Left renal pelvis (tissue), 4 donors: ENCODE measurements at places on chromosomes 12 and 14. TPM values are rescaled to one million over a fixed set of nuclear protein-coding genes. Genes with fewer than 3 reads are reported as not detected.

Gene C12orf54
- polyA plus RNA-seq: 0.53 TPM

DNA sequence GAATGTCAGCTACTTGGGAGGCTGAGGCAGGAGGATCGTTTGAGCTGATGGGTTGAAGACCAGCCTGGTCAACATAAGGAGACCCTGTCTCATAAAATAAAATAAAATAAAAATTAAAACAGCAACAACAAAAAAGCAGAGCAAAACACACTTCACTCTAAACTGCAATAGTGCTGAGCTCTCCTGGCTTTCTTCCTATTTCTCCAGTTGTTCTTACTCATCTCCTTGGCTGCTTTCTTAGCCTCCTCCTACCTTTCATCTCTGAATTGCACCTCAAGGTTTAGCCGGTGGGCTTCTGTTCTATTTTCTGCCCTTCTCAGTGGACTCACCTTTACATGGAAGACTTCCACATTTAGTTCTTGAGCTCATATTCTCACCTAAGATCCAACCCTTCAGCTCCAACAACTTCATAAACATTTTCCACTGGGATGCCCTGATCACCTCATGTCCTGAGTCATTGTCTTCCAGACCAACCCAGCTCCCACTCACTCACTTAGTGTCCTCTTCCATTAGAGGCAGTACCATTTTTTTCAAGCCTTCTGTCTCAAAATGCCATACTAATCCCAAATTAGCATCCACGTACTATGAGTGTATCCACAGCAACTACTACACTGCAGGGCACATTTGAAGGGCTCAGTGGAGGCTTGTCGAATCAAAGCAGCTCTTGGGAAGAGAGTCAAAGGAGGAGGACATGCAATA is 41.2 kb upstream of the TMED10 start:
- DNase-seq: no peak

DNA sequence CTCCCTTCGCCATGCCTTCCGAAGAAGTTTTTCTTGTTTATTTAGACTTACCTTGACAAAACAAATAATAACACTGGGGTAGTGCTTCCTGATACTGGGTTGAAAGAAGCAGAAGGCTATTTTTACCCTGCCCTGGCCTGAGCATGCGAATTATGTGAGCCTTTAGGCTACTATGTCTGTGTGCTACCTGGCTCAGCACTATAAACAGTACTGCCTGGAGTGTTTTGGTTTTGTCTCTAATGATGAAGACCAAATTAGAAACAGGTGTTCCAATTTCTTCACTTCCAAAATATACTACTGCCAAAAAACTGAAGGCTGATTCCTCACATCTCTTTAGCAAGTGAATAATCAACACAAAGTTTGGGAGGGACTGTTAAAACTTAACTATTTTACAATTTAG is 7.6 kb upstream of the OVCH1 start:
- no peak for DNase-seq

GRCh38 chr12:101570047-101570446 is 24.7 kb upstream of the MYBPC1 start:
- peak; percentile 8 for DNase-seq

- no peak for DNase-seq
These were observed 304.3 kb upstream of the PRICKLE1 start for GRCh38 chr12:42893803-42894202.

- DNase-seq: no peak
These were observed 33.8 kb upstream of the GPR68 start for GRCh38 chr14:91278383-91278715.

GRCh38 chr14:61652526-61653262 is 42.6 kb upstream of the HIF1A start:
- no peak for DNase-seq

DNA sequence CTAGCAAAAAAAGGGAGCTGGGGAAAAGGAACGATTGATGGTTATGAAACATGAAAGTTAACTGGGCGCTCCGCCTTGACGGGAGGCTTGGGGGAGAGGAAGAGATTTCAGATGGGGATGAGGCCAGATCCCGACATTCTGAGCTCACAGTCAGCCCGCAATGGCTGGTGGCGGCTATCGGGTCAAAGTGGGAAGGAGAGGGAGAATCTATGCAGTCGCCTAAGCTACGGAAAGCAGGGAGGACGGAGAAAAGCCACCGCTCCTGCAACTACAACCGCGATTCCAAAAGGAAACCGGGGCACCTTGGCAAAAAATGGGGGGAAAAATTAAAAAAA is 502 bp downstream of the MPHOSPH9 start:
- no peak for DNase-seq

Gene MYBPC1
- not detected for polyA plus RNA-seq

Gene MANSC1
- polyA plus RNA-seq: 39.5 TPM

Gene PIWIL1
- 0.37 TPM for polyA plus RNA-seq

DNA sequence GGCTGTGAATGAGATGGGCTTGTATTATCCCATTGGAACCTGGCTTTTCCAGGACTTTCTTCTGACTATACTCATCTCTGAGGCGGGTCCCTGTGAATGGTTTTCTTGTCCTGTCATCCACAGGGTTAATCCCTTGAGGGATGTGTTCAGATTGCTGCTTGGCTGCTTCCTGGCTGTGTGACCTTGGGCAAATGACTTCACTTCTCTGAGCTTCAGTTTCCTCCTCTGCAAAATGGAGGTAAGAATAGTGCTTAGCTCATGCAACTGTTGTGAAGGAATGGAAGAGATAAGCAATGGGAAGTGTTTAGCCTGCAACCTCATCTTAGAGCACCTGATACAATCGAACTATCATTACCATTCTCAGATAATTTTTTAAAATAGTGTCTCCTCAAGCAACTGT is 32.1 kb upstream of the PPP1CC start:
- no peak for DNase-seq

- DNase-seq: no peak
These were observed 5.4 kb downstream of the FOXJ2 start for GRCh38 chr12:8037947-8038346.

DNA sequence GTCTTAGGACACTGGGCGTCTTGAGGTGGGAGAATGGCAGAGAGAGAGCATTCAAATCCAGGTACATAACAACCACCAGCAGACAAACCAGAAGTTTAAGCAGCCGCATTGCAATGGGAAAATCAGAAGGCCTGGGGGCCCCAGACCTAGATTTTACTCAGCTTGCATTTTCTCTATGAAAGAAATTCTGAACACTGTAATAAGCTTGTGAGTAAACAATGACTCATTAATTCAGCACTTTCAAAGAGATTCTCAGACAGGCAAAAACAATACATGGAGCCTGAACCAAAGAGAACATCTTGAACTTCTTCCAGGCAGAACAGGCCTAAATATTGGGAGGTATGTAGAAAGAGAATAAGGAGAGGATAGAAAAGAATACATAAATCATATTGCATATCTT is 69.8 kb upstream of the IFNG-AS1 start:
- no peak for DNase-seq

DNA sequence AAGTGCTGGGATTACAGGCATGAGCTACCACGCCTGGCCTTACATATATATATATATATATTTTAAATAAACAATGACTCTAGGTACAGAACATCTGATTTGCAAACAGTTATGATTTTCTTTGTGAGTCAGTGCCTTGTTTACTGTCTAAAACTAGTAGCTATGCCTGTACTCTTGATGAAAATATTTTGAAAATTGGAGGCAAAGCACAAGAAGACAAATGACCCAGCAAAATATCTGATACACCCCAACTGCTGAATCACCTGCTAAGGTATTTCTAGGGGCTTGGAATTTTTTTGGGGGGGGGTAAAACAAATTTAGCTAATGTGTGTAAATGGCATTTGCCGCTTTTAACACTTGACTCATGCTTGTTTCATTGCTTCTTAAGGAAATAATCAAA is 69.3 kb downstream of the SYT10 start:
- DNase-seq: no peak

GRCh38 chr12:3990501-3991280 is 117.5 kb upstream of the PARP11 start:
- DNase-seq: no peak

- DNase-seq: no peak
These were observed 299.6 kb downstream of the DPF3 start for GRCh38 chr14:72594099-72594901.

Gene KRT74
- polyA plus RNA-seq: not detected

GRCh38 chr14:69363055-69363454 is 35.0 kb downstream of the ERH start:
- DNase-seq: no peak

DNA sequence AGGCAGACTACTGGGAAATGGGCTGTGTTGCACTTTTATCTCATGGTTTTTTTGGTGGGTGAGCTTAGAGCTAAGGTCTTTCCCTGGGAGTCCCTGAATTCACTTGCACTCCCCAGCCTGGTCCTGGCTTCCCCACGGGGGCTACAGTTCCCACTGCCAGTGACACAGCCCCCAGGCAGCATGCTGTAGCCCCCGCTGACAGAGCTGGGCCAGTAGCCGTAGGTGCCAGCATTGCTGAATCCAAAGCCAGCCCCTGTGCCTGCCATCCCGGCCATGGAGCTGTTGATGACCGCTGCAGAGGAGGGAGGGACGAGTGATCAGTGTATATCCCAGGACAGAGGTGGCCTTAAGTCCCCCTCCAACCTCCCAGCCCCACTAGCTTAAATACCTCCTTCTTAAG is 6.9 kb upstream of the KRT72 start:
- DNase-seq: no peak

GRCh38 chr14:71773898-71774481 is 158.2 kb upstream of the RGS6 start:
- no peak for DNase-seq

Gene XRCC3
- 12.6 TPM for polyA plus RNA-seq

GRCh38 chr12:12228402-12228801 is 38.4 kb downstream of the LRP6 start:
- no peak for DNase-seq

GRCh38 chr14:77067632-77068516 is 30.2 kb upstream of the CIPC start:
- DNase-seq: no peak

DNA sequence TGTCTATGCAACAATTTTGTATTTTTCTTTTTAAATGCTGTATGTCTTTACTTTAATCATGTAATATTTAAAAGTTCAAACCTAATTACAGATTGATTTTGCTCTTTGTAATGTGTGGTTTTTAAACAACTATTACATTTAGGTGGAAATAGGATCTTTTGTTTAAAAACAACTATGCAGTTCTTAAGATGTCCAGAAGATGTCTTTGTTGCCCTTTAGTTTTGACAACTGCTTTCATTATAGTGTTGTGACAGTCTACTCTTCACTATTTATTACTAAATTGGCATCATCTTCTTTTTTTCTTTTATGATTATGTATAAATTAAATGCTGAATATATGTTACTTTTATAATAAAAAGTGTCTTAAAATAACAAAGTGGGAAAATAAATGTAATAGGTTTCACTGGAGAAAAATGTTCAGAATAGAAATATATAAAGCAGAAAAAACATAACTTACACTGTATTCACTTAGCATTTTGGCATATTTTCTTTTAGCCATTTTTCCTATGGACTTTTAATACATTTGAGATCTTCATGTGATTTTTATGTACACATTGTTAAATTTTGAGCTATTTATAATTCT is 27.1 kb upstream of the PCNX4 start:
- DNase-seq: peak; percentile 3

Gene ARMH4
- polyA plus RNA-seq: 45.4 TPM

Gene SMCO3
- 3.1 TPM for polyA plus RNA-seq

Gene SCNN1A
- polyA plus RNA-seq: 77.8 TPM

DNA sequence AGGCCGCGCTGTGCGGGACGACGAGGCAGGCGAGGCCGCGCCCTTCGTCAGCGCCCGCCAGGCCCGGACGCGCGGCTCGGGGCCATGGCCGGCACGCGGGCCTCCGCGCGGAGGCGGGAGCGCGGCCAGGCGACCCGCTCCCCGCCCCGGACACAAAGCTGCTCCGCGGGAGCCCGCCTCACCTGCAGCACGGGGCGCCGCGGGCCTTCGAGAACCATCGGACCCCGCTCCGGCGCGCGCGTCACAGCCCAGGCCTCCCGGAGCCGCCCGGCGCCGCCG is 342 bp downstream of the DICER1 start:
- DNase-seq: peak; percentile 22

- no peak for DNase-seq
These were observed 31.3 kb upstream of the KCNA5 start for GRCh38 chr12:5012337-5012736.

Gene IL31
- polyA plus RNA-seq: not detected

- DNase-seq: no peak
These were observed 66.2 kb upstream of the BCL2L14 start for GRCh38 chr12:12004524-12004923.

Gene PPP4R3A
- 124 TPM for polyA plus RNA-seq
